ENCODE measurements at places on chromosomes 2 and 18.

DNA sequence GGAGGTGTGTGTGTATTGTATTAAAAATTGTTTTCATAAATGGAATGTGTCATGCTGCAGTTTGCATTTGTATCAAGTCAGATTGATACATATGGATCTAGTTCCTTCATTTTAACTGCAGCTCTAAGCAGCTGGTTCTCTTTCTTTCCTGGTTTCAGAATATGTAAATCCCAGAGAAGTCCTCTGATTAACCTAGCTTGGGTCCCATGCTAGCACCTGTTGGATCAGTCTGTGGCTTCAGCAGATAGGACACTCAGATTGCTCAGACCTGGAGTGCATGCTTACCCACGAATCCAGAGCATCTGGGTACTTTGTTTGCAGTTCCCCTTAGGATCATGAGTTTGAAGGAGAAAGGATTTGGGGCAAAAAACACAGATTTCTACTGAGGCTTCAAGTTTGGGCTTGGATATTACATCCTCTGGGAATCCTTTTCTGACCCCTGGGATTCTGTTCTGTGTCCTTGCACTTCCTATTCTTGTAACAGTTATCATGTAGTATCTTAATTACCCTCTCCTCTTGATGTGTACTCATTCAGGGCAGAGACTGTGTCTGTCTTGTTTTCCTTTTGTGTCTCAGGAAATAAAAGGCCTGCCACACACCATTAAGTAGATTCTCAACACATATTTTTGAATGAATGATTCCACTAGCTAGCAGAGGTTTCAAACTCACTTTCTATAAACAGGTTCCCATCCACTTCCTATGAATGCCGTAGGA lies 142.1 kb downstream of the PHLPP1 start:
- no peak for DNase-seq

- no peak for DNase-seq
Measured at GRCh38 chr2:241929551-241930490, 60.3 kb downstream of the RTP5 start.

DNA sequence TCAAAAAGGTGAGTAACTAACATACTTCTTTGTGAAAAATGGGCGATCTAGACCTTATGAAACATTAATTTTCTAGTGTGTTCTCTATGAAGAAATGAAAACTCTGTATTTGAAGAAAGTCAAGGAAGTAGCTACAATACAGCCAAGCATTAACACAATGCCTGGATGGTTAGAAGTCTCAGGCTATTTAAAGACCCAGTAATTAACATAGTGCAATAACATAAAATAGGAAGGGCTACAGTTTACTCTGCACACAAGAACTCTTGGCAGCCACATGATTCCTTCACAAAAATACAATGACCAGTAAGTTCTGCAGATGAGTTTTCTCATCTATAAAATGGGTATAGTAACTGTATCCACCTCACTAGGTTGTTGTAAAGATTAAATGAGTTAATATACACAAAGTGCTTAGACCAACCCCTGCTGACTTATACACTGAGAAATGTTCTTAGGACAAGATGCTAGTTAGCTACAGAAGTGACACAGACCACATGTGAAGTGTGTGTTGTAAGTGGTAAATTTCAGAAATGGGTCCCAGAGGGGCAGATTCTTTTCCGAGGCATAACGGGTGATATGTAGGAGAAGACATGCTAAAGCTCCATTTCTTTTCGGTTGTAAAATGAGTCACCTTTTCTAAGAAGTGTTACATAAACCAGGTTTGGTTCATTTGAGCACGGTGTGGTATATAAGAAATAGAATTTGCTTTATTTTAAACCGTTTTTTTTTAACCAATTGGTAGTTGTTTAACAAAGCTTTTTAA lies 61.8 kb downstream of the CXCR4 start:
- DNase-seq, result no peak

DNA sequence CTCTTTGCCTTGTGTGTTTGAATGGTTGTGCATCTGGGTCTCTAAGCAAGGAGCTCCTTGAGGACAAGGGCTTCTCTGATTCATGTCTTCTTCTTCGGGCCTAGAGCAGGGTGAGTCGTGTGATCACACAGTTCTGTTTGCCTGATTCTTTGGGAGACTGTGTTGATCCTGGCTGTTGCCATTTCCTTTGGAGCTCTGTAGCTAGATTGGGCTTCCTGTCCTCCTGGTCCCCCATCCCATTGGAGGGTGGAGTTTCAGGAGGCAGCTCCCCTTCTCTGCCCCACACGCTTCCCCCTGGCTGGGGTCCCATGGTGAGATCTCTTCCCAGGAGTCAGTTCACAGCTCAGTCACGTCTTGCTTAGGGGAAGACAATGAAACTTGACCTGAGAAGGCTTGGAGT lies 92.8 kb downstream of the TRIB2 start:
- DNase-seq, result no peak

- DNase-seq, result no peak
Measured at GRCh38 chr2:48914477-48915089, 159.1 kb upstream of the LHCGR start.

DNA sequence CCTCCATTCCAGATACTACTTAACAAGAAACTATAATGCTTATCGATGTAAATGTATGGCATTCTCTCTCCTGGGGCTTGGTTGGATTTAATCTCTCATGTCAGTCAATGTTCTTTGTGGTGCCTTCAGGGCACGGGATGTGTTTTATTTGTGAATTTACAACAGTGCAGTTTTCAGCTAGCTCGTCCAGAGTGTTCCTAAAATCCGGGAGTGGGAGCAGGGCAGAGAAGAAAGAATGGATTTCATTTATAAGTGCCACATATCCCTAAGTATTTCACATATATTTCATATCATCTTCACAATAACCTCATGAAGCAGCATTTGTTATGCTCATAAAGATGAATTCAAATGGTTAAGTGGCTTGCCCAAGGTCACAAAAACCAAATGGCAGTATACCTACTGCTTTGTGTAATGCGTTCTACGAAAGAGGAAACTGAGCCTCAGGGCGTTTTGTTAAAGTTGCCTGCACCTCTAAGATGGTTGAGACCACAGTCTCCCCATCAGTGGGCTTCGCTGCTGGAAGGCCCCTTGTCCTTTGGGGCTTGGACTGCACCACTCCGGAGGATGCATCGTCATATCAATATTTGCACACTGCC lies 134.7 kb upstream of the MGAT5 start:
- no peak for DNase-seq

DNA sequence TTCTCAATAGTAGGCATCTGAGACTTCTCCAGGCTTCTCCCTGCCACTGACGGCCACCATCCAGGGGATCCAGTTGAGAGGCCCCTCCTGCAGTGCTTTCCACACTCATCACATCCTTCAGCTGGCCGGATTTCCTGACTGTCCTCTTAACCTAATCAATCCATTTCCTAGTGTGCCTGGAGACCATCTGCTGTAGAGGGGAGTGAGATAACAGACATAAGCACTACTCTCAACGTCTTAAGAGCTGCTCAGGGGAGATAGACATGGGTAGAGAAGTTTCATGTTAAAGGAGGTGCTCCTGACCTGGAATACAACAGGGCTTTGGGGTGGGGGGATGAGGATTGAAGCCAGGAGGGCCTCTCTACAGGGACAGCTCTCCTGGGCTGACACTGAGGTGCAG lies 14.2 kb downstream of the SPR start:
- no peak for DNase-seq

GRCh38 chr18:10685484-10685883 lies 159.7 kb downstream of the NAPG start:
- DNase-seq, result no peak

DNA sequence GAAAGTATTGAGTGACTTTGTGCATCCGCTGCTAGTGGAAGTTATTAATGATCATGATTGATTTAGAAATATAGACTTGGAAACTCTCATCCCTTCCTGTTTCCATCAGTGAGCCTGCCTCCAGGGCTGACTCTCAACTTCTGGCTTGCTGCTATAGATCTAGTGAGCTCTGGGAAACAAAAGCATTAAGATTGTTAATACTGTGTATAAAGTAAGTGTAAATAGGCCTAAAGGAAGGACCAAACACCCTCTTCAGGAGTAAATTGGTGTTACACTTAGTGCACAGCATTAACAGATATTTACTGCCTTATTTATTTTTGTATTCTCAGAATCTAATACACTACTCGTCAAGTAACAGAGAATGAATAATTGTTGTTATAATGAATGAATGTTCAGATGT lies 285.6 kb downstream of the THSD7B start:
- DNase-seq, result no peak

DNA sequence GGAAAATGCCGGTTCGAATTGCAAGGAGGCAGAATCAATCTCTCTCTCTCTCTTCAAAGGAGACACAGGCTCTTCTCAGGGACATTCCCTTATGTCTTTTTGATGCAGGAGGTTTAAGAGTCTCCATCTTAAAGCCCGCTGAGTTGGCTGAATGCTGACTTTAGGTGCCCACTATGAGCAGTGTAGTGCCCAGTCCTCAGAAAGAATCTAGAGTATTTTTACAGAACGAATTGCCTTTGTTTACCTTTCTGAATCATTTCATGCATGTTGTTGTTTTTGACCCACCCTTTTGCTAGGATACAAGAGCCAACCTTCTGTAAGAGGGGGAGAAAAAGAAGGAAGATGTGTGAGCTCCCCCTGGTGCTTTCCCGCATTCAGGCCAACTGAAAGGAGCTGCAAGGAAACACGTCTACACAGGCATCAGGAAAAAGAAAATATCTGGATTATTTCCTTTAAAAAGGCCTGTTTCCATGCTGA lies 193.5 kb upstream of the TCF4 start:
- DNase-seq, result no peak

GRCh38 chr2:32068-32467 lies 14.2 kb downstream of the FAM110C start:
- DNase-seq, result no peak

DNA sequence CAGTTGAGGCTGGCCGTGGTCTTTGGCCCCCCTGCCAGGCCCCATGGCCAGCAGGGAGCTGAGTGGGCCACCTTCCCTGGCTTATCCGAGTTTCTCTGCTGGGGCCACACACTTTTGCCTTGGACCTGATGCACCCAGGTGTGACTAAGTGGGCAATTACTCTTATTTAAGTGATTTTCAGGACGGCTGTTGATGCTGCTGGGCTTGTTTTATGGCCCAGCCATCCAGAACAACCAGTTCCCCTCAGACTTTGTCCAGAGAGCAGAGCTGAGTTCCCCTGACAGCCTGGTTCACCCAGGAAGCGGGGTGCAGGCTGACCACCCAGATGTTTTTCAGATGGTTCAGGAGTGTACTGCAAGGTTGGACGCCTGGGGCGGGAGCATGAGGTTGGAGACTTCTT lies 68.8 kb downstream of the GLI2 start:
- no peak for DNase-seq

DNA sequence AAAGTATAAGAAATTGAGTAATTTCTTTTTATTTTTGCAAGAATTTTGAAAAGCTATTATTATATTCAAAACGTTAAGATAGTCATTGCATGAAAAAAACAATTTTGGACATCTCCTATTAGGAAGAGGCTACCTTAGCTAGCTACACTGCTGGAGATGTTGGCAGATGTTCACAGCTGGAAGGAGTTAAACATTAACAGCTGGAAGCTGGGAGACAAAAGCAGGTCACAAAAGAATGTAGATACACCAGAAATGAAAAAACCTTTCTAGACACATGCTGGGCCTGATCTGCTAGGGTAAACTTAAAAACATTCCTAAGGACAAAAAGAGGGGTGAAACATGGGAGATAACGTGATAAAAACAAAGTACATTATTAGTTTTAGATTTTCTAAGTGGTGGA lies 84.4 kb downstream of the SESTD1 start:
- DNase-seq, result no peak

GRCh38 chr2:85185431-85185940 lies 52.3 kb downstream of the TCF7L1 start:
- DNase-seq, result no peak

GRCh38 chr2:210459880-210460279 lies 16.7 kb downstream of the LANCL1 start:
- no peak for DNase-seq

DNA sequence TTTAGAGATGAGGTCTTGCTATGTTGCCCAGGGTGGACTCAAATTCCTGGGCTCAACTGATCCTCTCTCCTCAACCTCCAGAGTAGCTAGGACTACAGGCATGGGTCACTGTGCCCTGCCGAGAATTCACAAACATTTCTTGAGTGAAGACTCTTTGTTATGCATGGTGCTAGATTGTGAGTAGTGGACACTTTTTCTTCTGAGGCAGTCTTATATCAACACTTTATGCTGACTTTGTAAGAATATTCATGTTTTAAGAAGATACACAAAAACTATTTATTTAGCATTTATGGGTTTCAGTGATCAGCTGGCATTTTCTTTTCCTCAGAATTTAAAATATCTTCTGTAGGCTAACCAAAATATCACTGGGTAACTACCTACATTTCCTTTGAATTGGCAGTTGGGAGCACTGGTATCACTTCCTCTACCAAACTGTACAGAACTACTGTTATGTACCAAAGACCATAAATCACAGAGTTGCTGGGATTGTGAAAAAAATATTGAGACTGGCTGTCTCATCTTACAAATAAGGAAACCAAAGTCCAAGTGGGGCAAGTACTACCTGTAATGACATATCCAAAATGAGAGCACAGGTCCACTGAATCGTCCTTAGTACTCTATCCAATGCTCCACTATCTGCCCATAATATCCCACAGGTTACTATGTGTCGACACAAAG lies 34.0 kb downstream of the DOCK10 start:
- no peak for DNase-seq

GRCh38 chr2:105777031-105777482 lies 32.3 kb downstream of the NCK2 start:
- DNase-seq, result no peak

GRCh38 chr2:162581959-162582798 lies 238.2 kb downstream of the GCA start:
- DNase-seq, result no peak

DNA sequence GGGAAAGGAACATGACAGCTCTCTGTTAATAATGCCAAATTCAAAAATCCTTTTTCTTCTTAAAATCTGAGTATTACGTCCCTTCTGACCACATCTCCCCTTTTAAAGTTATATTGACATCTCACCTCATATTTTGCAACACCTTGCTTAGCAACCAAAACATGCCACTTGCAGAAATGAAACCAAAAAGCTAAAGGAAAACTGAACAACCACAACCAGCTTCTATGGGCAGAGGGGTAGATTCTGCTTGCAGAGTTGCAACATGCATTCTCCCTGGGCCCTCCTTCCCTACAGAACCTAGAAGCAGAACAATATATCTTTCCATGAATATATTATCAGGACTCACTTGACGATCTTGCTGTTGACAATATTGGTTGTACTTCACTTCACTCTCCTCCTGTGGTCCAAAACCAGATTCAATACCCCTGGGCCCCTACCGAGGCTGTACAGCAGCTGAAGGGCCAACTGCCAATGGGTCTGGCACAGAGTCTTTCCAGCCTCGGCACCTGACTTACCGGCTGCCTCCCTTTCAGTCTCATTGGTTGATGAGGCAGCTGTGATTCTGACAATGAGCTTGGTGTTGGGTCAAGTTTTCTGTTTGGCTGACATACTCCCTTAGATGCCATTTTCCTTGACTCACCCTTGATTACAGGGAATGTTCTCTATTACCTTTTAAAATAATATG lies 616.6 kb downstream of the ZEB2 start:
- DNase-seq, result no peak

DNA sequence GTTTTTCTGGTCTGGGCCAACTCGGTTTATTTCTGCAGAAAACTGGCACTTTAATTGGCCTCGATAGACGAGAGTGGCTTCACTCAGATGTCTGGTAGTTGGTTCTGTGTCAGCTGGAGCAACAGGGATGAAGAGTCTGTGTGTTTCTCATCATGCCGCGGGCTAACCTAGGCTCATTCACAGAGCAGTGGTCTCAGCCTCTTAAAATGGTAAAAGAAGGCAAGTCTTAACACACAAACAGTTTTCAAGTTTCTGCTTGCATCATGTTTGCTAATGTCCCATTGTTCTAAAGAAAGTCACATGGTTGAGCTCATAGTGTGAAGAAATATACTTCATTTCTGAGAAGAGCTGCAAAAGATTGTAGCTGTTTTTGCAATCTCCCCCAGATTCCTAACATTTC lies 37.5 kb upstream of the ANXA4 start:
- DNase-seq, result no peak

All from stimulated activated CD4-positive, alpha-beta T cell treated with anti-CD3 and anti-CD28 coated beads, Interleukin-12 subunit alpha, Interleukin-12 subunit beta, amount 100 ng/mL, for 4 hours (primary cell).